ENCODE measurements at places on chromosomes 4 and X.

DNA sequence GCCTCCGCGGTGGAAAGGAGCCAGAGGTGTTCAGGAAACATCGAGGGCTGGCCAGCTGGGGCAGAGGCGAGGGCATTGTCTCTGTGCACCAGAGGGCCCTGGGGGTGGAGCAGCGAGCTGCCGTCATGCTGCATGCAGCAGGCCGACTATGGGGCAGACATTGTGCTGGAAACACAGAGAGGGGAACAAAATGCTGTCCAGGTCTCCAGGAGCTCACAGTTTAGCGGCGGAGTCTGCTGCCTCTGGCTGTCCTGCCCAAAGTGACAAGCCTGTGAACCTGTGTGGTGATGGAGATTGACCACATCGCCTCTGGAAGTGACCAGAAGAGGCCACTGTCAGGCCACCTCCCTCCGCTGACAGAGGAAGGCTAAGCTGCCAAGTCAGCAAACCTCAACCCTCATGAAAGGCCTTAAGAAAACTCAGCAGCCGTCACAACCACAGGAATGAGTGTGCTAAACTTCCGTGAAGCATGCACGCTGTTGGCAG is 20.1 kb upstream of the SASH3 start:
- DNase-seq: no peak

- no peak for DNase-seq
These were observed 2.4 kb downstream of the MID1 start for GRCh38 chrX:10617999-10618351.

DNA sequence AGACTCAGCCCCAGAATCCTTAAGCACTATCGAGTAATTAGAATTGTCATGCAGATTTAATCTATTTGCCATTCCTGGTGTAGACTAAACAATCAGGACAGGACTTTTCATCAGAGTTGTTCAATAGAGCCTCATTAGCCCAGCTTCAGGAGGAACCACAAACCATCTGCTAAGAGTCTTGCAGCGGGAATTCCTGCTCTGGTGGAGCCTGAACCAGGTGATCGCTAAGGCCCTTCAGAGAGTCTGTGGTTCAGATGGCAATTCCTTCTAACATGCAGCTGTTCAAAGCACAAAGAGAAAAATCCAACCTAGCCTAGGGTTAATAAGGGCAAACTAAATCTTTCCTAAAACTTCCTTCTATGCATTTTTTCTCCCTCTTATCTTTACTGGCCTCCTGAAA is 119.1 kb upstream of the CPEB2 start:
- no peak for DNase-seq

GRCh38 chr4:111854494-111855087 is 290.7 kb upstream of the FAM241A start:
- DNase-seq: no peak

DNA sequence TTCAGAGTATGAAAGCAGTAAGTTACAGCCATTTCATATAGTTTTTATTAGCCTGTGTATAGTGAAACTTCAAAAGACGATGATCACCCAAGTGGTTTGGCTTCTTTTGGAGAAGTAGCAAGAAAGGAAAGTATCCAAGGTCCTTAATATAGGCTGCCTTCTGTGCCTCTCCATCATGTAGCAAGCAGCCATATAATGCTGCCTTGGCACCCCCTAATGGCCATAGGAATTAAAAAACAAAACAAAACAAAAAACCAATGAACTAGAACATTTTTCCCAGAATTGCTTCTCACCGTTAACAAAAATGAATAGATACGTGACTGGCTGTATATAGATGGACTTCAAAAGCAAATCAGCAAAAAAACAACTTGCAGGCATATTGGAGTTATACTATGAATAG is 18.9 kb downstream of the LAMP2 start:
- DNase-seq: no peak

DNA sequence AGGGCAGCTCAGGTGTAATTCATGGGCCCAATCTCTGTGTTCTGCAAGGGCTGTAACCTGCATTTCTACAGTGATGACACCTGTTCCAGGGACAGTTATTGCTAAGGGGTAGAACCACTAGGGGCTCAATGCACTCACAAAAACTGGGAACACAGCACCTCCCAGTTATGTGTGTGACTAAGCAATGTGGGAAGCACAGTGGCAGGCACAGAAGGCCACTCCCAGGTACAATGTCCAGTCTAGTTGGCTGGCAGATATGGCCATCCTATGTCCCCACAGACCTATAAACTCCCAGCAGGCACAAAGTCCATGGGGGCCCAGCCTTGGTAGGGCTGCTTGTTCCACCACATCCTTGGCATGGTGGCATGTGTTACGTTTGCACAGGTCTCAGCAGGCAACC is 25.7 kb downstream of the CXCL13 start:
- DNase-seq: no peak

DNA sequence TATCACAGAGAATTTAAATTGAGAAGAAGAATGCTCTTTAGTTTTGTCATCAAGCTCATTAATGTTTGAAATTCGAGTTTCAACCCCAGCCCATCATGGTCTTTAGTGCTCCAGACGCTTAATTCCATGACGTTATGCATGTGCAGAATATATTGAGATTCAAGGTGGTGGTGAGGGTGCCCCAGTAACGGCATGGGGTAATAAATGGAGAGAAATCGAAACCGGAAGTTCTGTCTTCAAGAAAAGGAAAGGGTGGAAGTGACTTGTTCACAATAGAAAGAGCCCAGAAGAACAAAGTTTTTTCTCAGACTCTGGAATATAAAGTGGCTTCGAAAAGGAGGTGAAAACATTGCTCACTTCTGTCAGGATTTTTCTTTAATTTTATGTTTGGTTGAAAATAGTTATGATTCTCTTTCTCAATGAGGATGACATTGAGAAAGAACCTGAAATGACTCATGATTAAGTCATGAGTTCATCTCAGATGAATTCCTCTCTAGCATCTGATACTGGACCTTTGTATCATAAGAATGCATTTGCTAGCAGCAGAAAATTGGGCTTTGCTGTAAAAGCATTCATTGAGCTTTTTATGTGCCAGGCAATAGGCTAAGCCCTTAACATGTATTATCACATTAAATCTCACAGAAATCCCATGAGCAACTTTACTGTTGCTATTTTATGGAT is 779 bp upstream of the DDX60L start:
- peak; percentile 27 for DNase-seq

GRCh38 chrX:149937871-149938426 is 342 bp downstream of the EOLA2 start:
- DNase-seq: no peak

GRCh38 chrX:12967711-12968465 is 7.0 kb upstream of the TMSB4X start:
- DNase-seq: no peak

DNA sequence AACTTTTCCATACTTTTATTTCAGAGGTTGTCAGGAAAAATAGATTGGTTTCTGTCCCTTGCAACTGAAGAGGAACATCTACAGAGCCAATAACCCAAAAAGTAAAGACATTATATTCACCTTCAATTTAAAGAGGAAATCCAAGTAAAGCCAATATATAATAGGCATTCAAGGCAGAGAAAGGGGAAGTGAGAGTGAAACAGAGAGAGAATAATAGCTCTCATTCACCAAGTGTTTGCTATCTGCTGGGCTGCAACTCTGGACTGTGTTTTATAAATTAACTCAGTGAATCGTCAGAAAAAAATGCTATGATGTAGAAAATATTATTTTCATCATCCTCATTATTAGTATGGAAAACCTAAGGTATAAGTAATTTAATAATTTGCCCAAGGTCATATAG is 448.5 kb downstream of the TRAM1L1 start:
- no peak for DNase-seq

- no peak for DNase-seq
These were observed 22.5 kb downstream of the TCEAL1 start for GRCh38 chrX:103651151-103651773.

- DNase-seq: no peak
These were observed 831.6 kb upstream of the NDST4 start for GRCh38 chr4:115945026-115945425.

DNA sequence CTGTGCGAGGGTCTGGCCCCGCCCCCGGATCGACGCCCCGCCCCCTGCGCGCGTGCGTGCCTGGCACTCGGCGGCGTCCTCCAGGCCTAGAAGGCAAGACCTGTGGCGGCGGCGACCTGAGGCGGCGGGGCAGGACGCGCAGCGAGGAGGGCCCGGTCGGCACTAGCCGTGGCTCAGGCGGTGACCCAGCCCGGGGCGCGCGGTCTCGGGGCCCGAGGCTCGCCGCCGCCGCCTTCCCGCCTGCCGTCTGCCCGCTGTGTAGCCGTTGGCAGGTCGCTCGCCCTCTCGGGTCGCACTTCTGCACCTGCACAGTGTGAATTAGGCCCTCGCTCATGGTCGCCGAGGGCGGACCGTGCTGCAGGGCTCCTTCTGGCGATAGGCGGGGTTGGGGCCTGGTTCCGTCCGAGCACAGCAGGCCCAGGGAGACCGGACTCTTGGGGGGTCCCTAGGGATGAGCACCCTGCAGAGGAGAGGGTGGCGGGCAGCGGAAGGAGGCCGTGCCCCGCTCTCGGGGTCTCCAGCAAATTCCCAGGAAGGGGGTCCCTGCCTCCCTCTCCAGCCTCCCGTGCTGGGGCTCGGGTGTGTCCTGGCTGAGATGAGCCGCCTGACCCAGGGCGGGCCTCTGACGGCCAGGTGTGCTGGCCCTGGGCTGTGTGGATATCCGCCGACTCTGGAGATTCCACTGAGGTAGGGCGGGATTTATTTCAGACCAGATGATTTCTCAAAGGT is 557 bp upstream of the FAM53A start:
- peak; percentile 86 for DNase-seq

- DNase-seq: no peak
These were observed 161.2 kb upstream of the FRG1 start for GRCh38 chr4:189779281-189779980.

DNA sequence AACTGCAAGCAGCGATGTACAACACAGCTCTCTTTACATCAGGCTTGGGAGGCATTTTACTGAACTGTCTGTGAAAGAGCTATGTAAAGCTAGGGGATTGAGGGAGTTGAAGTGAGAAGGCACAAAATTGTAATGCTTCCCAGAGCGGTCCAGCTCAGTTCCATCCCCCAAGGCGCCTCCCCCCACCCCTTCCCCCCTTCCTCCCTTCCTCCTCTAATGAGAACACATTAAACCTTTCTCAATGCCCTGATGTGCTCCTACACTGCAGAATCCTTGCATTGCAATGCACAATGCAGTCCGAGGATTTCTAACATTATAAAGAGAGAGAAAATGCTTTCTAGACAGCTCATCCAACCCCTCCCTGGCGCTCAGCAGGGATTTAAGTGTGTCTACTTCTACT is 73.9 kb downstream of the CXXC4 start:
- no peak for DNase-seq

DNA sequence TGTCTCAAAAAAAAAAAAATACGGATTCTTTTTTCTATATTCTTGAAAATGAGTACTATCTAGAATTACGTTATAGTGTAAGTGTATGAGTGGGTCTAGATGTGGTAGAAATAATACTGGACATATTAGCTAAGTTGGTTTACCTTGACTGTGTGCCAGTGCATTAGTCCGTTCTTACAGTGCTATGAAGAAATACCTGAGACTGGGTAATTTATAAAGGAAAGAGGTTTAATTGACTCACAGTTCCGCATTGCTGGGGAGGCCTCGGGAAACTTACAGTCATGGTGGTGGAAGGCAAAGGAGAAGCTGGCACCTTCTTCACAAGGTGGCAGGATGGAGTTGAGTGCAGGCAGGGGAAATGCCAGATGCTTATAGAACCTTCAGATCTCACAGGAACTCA is 92.4 kb downstream of the ARHGAP10 start:
- DNase-seq: no peak

DNA sequence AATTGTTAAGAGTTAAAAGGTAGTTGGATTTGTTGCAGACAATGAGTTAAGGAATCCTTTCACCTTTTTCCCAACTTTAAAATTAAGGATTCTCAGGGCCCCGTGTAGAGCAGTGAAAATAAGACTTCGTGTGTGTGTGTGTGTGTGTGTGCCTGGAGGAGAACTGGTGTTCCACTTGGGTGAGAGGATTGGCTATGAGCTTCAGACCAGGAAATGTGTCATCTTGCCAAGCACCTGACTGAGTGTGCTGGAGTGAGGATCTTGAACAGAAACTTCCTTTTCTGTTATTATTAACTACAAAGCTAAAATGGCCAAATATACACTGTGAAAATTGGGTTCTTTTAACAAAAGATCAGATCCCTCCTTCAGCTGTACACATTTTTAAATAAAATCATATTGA is 113.1 kb upstream of the VCX2 start:
- DNase-seq: no peak

- no peak for DNase-seq
These were observed 41.5 kb downstream of the GPM6A start for GRCh38 chr4:175770555-175770954.

GRCh38 chr4:97513917-97514316 is 629.4 kb downstream of the STPG2 start:
- no peak for DNase-seq

DNA sequence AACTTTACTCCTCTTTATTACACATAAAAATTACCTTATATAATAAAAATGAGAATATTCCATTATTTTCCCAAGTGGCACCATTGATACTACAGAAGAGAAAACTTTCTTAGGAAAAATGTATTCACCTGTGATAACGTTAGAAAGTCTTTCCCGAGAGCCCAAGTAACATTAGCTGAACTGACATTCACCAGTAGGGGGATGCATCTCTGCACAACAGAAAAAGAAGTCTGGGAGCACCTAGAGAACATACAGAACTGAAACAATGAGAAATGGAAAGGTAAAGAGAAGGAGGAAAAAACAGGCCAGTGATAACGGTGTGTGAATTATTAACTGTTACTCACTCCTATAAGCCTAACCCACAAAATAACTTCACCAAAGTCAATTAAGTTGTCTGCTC is 423.3 kb downstream of the CENPC start:
- no peak for DNase-seq

- no peak for DNase-seq
These were observed 19.1 kb upstream of the SETD7 start for GRCh38 chr4:139575072-139575471.

DNA sequence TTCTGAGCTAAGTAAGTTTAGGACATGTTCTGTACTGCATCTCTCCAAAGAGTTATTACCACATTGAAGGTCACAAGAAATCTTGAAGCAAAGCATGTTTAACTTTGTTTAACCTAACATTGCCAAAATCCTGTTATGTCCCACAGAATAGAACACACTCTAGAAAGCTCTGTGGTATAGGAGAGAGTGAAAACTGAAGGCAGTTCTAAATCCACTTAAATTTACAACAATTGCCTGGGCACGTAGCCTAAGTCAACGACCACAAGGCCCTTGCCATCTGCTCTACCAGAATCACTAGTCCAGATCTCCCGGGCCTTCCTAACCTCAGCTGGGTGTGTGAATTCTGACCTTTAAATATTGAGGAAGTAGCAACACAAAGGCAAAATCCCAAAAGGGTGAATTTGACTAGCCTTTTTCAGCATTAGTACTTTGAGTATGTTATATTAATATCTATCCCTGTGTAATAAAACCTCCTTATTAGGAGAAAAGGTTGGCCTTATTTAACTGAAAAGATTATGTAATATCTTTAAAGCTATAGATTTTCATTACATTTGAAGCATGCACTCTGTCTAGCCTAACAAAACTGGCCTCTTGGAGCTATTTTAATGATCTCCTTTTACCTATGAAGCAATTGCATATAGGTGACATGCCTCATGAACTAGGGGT is 4.5 kb upstream of the MAML3 start:
- no peak for DNase-seq

Measured in stimulated activated CD8-positive, alpha-beta memory T cell treated with anti-CD3 and anti-CD28 coated beads, Interleukin-4, amount 100 ng/mL, for 1 hour (primary cell).